HuH-7.5 (cell line): ENCODE measurements at places on chromosomes 3 and 15.

- no peak for DNase-seq
Observed at GRCh38 chr15:38054488-38054887, 120.0 kb downstream of the TMCO5A start.

- DNase-seq, result peak; percentile 7
Observed at GRCh38 chr3:162586591-162586990, 1090.0 kb downstream of the OTOL1 start.

- DNase-seq, result no peak
Observed at GRCh38 chr3:16390581-16390980, 122.9 kb downstream of the RFTN1 start.

GRCh38 chr3:7241584-7242302, 380.8 kb downstream of the GRM7 start:
- no peak for DNase-seq

DNA sequence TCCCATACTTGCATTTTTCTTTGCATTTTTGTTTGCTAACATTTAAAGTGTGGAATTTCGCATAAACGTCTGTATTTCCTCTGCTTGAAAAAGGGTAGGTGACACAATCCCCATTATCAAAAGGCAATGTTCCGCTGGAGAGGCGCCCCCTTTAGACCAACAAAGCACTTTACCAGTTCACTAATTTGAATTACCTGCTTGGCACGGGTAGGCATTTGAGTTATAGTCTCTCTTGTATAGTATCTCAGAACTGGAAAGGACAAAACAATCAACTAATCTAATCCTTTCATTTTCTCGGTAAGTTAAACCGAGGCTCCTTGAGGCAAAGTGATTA, 775 bp upstream of the CCDC39 start:
- DNase-seq, result peak; percentile 6
